ENCODE measurements at places on chromosomes 7 and 10.

DNA sequence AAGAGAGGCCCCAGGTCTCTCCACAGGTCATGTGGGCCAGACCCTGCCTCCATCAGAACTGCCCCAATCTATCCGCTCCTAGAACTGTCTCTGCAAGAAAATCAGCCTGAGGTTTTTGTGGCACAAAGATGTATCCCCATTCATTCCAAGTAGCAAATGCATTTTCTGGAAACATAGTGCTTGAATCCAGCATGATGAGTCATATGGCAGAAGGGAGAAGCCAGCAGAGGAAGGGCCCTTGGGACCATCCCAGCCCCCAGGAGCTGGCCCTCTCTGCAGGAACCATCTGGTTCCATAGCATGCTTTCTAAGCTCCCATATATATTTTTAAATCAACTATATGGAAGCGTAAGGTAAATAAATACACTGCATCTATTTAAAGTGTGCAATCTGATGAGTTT, 563.2 kb downstream of the GALNT17 start:
- DNase-seq = no peak

DNA sequence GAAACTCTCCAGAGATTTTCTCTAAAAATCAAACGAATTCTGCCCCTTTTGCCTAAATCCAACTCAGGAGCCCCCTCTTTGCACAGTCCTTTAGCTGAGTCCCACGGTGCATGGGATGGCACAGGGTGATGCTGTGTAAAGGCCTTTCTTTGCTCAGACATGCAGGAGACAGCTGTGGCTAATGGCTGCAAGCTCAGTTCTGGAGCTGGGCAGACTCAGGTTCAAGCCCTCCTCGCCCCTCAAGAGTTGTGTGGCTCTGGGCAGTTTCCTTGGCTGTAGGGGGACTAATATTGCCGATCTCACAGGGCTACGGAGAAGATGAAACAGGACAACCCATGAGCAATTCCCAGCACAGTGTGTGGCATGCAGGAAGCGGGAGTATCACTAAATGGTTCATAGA, 42.6 kb downstream of the CLEC2L start:
- no peak for DNase-seq

GRCh38 chr10:2214092-2214491, 476.8 kb upstream of the ADARB2 start:
- DNase-seq = no peak

GRCh38 chr7:106462365-106462859, 177.6 kb upstream of the NAMPT start:
- DNase-seq = no peak

DNA sequence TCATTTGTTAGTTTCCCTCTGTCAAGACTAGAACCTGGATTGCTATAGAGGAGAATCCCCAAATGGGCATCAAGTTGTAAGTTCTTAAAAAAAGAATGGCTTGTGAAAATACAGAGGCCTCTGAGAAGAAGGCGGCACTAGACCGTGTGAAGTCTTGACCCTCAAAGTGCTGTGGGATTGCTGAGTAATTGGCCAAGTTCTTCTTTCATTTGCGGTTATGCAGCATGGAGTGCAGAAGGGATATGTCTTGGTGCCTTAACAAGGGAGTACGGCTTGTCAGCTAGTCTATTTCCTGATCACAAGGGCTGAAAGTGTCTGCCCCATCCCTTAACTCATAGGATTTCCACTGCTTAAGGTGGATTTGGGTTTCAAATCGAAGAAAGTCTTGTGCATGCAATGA, 81.2 kb downstream of the MKX start:
- DNase-seq = no peak

- DNase-seq = no peak
These were observed 32.9 kb downstream of the HOXA1 start for GRCh38 chr7:27062946-27063345.

- no peak for DNase-seq
These were observed 22.6 kb upstream of the RAB18 start for GRCh38 chr10:27481486-27481885.

- DNase-seq = no peak
These were observed 38.4 kb downstream of the NET1 start for GRCh38 chr10:5450605-5451384.

- no peak for DNase-seq
These were observed 40.1 kb downstream of the IQUB start for GRCh38 chr7:123494193-123494796.

GRCh38 chr10:125812128-125812750, 10.8 kb downstream of the UROS start:
- DNase-seq = no peak

DNA sequence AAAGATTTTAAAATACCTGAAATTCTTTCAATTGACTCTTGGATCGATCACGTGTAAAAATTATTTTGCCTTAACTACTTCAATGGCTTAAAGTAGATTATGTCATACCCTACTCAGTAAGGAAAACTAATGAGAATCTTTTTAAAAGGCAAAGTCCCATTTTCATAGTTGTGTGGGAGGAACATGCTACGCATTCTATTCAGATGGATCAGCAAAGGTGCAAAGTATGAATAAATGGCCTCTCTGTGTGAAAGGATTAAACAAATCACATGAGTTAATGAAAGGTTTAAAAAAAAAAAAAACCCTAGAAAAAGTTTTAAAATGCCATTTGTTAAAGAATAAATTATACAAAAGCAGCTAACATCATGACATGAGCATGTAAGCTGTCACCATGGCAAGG, 77.1 kb downstream of the ENO4 start:
- no peak for DNase-seq
